Inflammatory macrophage treated with lipopolysaccharide for 1 hour (primary cell): ENCODE measurements at places on chromosomes 12 and 14.

DNA sequence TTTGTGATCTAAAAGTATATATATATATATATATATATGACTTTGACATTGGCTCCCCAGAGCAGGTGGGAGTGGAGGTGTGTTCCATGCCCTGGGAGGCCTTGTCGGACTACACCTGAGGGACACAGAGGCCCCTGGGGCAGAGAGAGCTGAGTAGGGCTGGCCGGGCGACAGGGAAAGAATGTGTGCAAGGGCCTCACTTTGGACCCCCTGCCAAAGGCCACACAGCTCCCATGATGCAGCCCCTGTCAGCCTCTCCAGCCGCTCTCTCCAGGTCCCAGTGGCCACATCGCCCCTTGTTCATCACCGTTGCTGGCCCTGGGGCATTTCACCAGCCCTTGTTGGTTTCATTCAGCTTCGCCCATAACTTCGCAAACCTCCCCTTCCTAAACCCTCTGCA is 123.9 kb downstream of the BCL11B start:
- DNase-seq, result no peak

DNA sequence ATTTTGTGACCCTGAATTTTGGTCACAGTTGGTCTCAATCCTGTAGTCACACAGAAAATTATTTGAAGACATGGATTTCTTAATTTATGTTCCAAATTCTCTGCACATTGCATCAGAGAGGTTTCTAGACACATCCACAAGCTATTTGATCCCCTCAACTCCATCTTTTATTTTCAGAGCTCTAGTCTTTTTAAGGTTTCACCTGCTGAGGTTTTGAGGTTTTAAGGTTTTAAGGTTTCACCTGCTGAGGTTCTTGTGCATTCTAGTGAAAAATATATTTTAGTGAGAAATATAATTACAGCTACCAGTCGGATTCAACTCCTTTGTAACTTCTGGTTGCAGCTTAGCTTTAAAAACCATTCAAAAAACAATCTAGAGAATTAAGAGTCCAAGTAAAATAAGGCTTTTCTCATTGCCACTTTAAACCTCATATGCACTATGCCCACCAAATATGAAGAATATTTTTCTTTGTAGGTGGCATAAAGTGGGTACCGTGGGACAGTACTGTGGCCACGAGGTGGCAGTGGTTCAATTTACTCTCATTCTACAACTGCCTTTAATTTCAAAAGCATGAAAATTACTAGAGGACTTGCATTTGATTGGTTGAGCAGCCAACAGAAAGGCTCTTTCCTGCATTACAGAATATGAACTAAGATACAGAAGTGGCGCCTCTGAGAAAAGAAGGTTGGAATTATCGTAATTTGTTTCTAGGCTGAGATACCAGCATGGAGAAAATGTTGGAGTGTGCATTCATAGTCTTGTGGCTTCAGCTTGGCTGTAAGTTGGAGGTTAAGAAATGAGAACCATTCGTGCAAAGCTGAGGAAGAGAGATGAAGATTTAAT is 366.5 kb upstream of the OR4E1 start:
- peak; percentile 13 for DNase-seq

- peak; percentile 98 for DNase-seq
These were observed at the start of gene TMBIM4 for GRCh38 chr12:66169221-66170170. TMBIM4 (minus strand) TSS chr12:66169996; CDS start chr12:66169951, 45 bp downstream.

DNA sequence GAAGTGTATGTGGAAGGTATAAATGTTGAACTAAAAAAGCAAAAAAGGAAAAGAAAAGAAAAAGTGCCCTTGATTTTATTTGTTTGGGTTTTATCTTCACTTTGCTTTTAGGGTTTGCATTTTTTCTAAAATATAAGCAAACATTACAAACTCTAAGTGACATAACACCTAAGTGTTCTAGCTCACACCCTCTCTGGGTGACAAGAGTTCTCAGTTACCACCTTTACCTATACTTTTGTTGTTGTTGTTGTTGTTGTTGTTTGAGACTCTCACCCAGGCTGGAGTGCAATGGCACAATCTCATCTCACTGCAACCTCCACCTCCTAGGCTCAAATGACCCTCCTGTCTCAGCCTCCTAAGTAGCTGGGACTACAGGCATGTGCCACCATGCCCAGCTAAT is 13.0 kb downstream of the KLRG1 start:
- no peak for DNase-seq

DNA sequence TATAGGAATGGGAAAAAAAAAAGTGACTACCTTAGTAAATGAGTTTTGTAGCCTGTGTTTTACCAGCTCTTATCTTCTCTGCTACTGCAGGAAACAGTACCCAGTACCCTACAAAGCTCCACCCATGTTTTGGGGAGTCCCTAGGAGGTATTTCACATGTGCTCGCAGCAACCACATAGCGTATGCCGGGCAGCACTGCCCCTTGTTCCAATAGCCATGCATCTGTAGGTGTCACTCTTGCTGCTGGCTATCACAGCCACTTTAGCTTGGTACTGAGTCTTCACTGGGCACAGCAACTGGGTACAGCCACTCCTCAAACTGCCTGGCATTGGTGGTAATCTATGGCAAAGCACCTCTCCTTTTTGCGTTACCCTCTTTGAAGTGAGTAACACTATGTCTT is 2.0 kb upstream of the MDM1 start:
- DNase-seq, result peak; percentile 63

DNA sequence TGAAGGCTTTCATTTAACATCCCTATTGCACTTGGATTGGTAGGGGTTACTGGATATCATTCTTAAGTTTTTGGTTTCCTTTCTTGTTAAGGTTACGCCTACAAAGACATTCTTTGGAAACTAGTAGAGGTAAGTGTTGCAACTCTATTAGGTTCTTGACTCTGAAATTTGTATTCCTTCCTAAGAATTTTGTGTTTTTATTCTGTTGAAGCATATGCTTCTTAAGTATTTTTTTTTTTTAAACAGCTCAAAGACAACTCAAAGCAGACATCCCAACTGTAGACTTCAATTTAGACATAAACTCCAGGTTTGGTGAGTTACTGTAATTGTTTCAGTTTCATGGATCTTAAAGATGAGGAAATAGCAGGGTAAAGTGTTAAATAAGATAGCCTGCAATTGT is 1.1 kb upstream of the RBMS2 start:
- peak; percentile 39 for DNase-seq

GRCh38 chr14:69317102-69317755 is 57.3 kb downstream of the GALNT16 start:
- peak; percentile 40 for DNase-seq

DNA sequence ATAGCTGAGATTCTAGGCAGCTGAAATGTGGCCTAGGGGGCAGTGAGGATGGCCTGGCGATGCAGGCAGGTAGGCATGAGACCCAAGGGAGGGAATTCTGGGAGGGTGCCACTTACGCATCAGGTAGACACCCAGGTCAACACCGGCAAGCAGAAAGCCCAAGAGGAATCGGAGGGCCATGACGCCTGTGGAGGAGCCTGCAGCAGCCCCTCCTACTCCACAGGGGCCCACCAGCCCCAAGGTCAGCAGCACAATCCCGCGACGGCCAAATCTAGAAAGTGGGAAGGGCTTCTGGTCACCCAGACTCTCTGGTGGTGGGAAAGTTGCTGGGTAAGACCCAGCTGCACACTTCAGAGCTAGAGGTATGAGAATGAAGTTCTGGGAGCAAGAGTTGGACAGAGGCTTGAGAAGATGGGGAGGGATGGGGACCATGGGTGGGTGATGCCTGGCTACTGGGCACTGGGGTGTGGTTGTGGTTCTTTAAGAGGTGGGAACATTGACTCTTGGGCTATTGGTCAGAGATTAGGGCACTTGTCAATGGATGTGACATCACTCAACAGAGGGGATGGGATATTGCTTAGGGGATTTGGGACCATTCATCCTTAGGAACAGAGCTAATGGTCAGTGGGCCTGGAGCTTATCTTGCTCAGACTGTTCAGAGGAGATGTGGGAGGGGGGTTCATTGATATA is 3.4 kb downstream of the SLC22A17 start:
- DNase-seq, result no peak

DNA sequence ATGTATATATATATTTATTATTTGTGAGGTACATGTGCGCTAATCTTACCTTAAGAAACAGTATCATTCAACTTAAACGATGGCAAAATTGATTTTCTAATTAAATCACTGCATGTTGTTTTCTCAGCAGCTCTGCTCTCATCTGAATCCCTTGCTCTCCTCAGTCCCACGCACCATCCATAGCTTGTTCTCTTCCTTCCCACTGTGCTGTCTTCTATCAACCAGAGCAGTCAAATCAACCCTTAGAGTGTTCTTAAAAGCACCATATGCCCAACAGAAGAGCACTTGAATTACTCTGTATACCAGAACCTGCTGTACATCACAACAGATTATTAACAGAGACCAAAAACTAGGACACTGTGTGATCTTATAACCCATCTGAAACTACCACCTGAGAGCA is 209.4 kb upstream of the G2E3 start:
- DNase-seq, result no peak

- no peak for DNase-seq
These were observed 36.1 kb downstream of the SLCO1C1 start for GRCh38 chr12:20731274-20731673.

DNA sequence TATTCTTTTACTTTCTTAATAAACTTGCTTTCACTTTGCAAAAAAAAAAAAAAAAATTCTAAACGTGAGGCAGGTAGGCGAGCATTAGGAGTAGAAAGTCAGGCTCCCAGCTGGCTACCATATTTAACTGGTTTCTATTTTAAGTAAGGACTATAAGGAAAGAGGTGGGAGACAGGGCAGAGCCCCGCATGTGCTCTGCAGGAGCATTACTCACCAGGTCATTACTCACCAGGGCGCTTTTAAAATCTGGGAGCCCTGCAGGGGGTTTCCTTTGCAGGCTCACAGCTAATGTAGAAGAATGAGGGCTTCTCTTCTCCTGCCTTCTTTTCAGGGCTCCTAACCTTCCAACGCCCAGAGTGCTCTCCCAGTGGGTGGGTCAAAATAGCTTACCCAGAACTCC is 14.0 kb upstream of the DPF3 start:
- DNase-seq, result peak; percentile 63

DNA sequence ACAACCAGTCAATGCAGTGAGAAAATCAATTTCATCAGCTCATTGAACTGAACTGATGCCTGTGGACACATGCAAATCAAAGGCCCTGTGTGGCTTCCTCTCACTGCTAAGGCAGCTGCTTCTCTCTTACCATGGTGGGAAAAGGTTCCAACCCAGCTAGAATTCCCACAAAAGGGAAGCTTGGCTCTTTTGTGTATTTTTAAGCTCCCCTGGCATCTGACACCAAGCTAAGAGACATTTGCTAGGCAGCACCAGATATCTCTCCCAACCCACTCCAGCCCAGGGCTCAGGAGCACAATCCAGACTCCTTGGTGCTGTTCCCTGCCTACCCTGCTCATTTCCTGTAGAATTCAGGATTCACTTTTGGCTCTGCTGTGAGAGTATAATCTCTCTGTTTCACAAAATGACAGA is 129.6 kb downstream of the GXYLT1 start:
- no peak for DNase-seq

- no peak for DNase-seq
These were observed 84.6 kb downstream of the ITPR2 start for GRCh38 chr12:26748412-26748740.

DNA sequence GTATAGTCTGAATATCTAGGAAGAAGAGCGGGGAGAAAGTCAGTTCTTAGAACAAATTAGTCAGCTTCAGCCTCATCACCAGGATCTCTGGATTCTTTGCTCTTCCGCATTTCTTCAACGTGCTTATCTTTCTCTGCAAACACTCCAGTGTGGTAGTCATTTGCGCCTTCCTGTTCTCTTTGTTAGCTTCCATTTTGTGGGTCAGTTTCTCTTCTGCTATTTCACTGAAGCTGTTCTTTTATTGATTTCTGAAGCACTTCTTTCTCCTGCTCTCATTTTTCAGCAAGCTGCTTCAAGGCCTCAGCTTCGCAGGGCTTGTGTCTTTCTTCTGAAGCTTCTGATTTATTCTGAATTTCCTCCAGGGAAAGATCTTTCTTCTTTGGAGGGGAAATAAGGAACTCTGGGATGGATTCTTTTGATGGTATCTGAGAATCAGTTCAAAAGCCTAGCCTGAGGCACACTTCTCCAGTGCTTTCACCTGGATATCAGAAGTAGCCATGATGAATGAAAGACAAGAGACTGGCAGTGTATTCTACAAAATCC is 13.5 kb downstream of the AMN1 start:
- DNase-seq, result peak; percentile 79

GRCh38 chr12:23930599-23930998 is 18.9 kb downstream of the SOX5 start:
- DNase-seq, result no peak

GRCh38 chr14:38255408-38255672 is 553 bp downstream of the CLEC14A start:
- no peak for DNase-seq

GRCh38 chr14:104218361-104219180 is 80.2 kb downstream of the KIF26A start:
- no peak for DNase-seq

DNA sequence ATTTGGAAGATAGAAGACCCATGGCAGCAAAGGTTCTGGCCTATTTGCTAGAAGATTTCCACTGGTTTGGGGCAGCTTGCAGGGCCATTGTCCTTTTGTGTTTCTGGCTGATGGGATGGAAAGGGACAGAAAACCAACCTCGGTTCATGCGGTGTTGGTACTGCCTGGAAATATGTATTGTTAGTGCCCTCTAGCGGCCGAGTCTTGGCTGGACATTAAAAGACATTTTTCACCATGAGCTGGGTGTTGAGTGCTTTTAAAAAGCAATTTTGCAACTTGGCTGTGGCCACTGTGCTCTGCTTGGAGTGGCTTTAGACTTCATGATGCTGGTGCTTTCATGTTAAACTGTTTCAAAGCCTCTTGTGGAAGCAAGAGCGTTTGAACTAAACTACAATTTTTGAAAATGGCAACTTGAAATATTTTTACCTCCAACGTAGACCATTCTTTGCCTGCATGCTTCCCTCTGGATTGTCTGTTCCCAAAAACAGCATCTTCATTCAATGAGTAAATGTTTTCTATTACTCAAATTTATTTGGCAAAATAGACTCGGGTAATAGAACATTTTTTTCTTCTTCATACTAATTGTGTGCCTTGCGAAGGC is 102.7 kb upstream of the TBX5 start:
- peak; percentile 35 for DNase-seq
